Stimulated activated CD8-positive, alpha-beta memory T cell treated with anti-CD3 and anti-CD28 coated beads, Interleukin-2, amount 100 ng/mL, for 48 hours (primary cell): ENCODE measurements at places on chromosomes 4 and X.

DNA sequence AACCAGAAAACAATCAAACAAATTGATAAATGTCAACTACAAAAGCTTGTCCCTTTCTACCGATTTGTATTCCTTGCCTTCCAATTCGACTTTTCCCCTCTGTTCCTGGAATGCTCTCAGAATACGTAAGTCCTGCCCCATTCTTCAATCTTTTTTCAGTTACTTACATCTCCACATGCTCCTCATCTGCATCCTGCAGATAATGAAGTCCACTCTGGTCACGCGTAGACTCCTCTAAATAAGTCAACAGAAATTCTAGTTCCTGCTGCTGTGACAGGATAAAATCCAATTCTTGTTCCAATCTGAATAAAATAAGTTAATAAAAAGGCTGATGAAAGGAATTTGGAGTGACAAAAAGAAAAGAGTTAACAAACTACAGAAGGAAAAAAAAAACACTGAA lies 34.4 kb upstream of the RBM41 start:
- no peak for DNase-seq

GRCh38 chr4:24244663-24245490 lies 339.5 kb downstream of the DHX15 start:
- DNase-seq, result no peak

GRCh38 chrX:11541510-11541909 lies 124.2 kb downstream of the ARHGAP6 start:
- no peak for DNase-seq

DNA sequence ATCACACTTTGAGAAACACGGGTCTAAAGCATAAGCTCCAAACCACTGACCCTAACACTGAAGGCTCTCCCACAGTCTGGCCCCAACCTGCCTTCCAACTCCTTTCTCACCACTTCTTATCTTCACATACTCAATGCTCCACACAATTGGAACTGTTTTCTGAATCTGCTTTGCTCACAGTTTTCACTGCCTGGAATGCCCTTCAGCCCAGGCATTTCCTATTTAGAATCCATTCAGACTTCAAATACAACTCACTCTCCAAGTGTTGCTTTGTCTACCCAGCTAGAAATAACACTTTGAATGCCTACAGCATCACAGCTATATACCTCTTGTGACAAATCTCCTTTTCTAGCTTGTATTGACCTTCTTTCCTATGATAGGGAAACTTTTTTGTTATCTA lies 10.2 kb downstream of the OTUD4 start:
- no peak for DNase-seq

DNA sequence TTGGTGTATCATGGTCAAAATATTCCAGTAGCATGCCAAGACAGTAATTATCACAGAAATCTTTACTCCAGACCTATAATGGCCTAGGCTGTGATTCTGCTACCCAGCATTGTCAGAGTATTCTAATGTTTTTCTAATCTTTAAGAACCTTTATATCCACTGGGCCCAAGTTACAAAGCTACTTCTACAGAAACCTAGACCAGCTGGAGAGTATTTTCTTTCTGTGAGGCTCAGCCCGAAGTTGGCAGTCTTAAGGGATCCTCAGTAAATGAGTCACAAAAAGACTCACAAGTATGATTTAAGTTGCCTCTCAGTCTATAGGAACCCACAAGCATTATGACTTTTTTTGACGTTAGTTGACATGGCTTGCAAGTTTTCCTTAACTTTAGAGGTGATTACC lies 638.5 kb upstream of the FAM241A start:
- DNase-seq, result no peak

GRCh38 chr4:118141240-118141639 lies 107.0 kb downstream of the NDST3 start:
- no peak for DNase-seq

- no peak for DNase-seq
Measured at GRCh38 chr4:98528882-98529281, 129.5 kb downstream of the TSPAN5 start.

DNA sequence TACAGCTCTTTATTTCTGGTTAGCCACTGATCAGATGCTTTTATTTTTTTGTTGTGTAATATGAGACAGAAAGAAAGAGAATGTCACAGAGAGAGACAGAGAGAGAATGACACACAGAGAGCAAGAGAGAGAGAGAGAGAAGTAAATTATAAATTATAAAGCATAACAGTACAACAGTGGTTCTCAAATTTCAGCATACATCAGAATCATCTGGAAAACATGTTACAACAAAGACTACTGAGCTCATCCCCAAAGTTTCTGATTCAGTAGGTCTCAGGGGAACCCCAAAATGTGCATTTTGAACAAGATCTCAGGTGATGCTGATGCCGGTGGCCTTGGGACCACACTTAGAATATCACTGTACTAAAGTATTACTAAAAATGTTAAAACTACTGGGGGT lies 245.8 kb upstream of the DIAPH2 start:
- no peak for DNase-seq

- no peak for DNase-seq
Measured at GRCh38 chrX:119229253-119229615, 6.9 kb upstream of the PGRMC1 start.

DNA sequence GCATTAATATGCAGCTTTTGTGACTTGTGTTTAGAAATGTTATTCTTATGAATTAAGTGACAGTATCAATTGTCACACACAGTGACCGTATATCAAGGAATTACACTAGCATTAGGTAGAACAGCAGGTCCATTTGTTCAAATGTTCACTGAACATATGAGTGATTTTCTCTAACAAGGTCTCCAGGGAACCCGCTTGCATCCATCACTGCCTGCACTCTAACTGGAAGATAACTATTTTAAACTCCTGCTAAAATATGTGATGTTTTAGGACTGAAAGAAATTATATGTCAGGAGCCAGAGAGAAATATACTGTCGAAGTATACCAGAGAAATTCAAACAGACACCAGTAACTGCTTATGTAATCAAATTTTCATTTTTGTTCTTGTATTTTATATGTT lies 1395.7 kb downstream of the PCDH18 start:
- no peak for DNase-seq

GRCh38 chrX:101642093-101642492 lies 17.6 kb downstream of the ARMCX2 start:
- no peak for DNase-seq

- DNase-seq, result peak; percentile 9
Measured at GRCh38 chrX:1529328-1529727, 7.7 kb downstream of the P2RY8 start.

DNA sequence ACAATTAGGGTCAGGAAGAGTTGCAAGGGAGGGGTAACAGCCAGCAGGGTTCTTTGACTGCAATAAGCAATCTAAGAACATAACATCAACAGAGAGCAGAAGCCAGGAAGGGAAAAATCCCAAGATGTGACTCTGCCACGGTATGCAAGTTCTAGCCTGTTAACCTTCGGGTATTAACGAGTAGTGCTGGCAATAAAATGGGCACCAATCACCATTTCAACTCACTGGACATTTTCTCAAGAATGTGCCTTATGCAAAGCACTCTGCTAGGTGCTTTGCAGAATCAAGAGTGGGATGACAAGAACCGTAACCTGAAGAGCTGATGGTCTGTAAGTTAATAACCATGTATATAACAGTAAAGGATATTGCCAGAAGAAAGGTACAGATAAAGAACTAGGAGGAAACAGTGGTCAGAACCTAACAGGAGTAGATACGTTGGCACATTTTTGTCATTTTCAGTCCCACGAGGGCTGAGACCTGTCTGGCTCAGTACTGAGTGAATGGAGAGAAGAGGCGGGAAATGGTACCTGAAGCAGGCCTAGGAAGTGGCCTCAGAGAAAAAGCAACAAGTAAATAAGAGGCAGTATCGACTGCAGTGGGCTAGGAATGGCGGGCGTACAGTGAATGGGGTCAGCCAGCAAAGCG lies 2.7 kb downstream of the ELOVL6 start:
- DNase-seq, result no peak

GRCh38 chrX:115324194-115324593 lies 34.7 kb downstream of the LUZP4 start:
- no peak for DNase-seq

GRCh38 chr4:833156-833555 lies 7.2 kb upstream of the CPLX1 start:
- DNase-seq, result no peak

DNA sequence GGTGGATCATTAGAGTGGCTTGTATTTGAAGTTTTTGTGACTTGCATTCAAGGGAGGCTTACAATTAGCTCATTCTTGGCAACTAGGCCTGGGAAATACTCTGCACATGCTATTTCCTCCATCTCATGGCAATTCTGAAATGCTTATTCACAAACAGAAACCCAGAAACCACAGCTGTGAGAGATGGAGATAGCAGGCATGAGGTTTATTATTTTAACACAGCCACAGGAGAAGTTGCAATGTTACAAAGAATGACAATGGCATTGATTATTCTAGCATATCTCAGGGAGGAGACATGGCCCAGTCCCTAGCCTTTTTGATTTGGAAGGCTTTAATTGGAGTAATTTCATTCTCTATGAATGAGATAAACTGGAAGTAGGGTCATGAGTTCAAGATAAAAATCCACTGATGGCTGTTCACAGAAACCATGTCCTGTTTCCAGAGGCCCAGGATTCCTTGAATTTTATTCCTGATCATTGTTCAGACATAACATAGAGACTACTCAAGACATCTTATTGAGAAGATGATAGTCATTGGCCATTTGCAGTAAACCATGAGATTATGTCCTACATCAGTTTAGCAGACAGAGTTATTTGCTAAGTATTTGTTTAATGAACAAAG lies 123.9 kb downstream of the MID1 start:
- no peak for DNase-seq

DNA sequence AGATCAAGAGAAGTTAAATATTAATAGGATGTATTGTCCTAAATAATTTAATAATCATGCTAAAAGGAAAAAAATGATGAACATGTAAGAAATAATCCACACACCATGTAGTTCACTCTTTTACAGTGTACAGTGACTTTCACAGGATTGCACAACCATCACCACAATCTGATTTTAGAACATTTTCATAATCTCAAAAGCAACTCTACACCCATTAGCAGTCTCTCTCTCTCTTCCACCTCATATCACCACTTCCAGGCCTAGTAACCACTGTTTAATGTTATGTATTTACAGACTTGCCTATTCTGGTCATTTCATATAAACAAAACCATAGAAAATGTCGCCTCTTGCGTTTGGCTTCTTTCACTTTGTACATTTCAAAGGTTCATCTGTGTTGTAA lies 153.4 kb downstream of the FSTL5 start:
- no peak for DNase-seq

DNA sequence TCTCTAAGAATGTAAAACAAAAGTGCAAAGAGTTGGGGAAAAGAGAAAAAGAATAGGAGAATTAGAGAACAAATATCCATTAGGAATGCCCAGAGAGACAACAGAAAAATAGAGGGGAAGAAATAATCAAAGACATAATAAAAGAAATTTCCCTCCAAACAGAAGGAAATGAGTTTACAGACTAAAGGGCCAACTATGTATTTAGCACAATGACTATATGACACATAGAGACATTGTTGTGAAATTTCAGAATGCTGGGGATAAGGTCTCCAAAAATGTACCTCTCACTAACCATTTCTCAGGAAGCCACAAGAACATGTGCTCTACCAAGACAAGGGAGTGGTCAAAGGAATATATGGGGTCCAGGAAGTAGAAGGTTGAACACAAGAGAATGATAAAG lies 121.0 kb upstream of the ACSL4 start:
- no peak for DNase-seq

GRCh38 chr4:114087596-114088230 lies 108.3 kb upstream of the ARSJ start:
- no peak for DNase-seq

GRCh38 chr4:41504167-41504818 lies 33.7 kb upstream of the LIMCH1 start:
- no peak for DNase-seq

GRCh38 chr4:18025288-18025687 lies 3.7 kb upstream of the LCORL start:
- no peak for DNase-seq

- DNase-seq, result no peak
Measured at GRCh38 chr4:187464573-187464972, 531.0 kb upstream of the ZFP42 start.

DNA sequence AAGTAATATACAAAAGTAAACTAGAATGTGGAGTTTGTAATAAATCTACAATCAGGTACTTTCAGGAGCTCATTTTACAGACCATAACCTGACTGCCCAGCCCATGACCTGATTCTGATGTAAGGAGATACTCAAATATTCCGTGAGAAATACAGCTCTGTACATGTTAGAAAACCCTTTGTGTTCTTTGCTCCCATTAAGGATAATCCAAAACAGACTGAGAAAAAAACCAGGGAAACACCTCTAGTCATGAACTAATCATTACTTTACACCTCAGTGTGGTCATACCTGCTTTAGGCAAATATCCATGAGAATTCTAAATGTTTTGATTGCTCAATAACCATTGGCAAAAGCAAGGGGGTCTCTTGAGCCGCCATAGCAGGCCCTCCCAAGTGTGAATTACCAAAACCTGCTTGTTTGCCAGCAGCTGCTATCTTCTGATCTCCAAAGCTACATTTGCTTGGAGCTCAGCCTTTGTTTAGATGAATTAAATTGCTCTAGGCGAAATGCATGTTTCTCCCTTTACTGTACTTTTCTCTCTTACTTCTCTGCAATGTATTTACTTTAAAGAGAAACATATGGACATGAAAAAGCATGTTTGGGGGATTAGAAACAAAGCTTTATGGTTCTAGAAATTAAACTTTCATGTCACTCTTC lies 79.1 kb downstream of the ANKRD50 start:
- DNase-seq, result no peak

DNA sequence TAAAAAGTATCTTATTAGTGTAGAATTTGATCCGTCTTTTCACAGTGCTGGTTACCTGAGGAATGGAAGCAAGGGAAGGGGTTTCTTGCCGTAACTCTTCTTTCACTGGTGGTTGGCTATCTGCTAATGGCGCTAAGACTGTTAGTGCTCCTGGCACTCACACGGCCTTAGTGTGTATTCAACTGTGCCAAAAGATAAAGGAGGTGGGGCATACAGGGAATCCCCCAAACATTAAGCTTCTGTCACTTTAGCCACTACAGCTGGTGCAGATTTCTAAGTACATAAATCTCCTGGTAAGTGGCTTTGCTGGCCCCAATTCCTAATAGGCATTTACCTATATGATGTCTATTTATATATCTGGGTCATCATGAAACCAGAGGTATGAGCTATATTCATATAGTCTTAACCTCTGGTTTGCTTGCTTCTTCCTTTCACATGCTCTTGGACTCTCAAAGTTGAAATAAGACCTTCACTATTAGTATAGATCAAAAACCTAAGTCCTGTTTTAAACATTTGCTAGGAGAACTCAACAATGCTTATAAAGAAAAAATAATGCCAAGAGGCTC lies 95.1 kb downstream of the TSPAN7 start:
- no peak for DNase-seq
